ENCODE measurements at places on chromosomes 16 and 17. TPM values are rescaled to one million over a fixed set of nuclear protein-coding genes. Genes with fewer than 3 reads are reported as not detected.

Gene TNS4
- total RNA-seq = not detected

Gene RNF112
- total RNA-seq = 5.0 TPM

Gene UTS2R
- not detected for total RNA-seq

Gene CMTM2
- not detected for total RNA-seq

Gene ABCA9
- total RNA-seq = 12.0 TPM

Gene HOXB1
- not detected for total RNA-seq

Gene CDRT15L2
- not detected for total RNA-seq

Gene NOS2
- under 0.01 TPM for total RNA-seq

Gene ZFHX3
- total RNA-seq = 15.2 TPM

Gene CCL16
- total RNA-seq = not detected

Gene LGALS9B
- total RNA-seq = not detected

Gene MKS1
- 8.6 TPM for total RNA-seq

Gene ELMO3
- 0.76 TPM for total RNA-seq

Gene RAB26
- 1.2 TPM for total RNA-seq

Measured in smooth muscle cell of the pulmonary artery (primary cell).